ENCODE measurements at places on chromosomes 3 and 15.
A peak's percentile ranks its signal among the peaks of the same experiment; 100 is the strongest.

GRCh38 chr15:98753726-98754656, 105.7 kb downstream of the IGF1R start:
- DNase-seq = no peak

GRCh38 chr15:97745481-97746071, 214.9 kb upstream of the ARRDC4 start:
- DNase-seq = no peak

DNA sequence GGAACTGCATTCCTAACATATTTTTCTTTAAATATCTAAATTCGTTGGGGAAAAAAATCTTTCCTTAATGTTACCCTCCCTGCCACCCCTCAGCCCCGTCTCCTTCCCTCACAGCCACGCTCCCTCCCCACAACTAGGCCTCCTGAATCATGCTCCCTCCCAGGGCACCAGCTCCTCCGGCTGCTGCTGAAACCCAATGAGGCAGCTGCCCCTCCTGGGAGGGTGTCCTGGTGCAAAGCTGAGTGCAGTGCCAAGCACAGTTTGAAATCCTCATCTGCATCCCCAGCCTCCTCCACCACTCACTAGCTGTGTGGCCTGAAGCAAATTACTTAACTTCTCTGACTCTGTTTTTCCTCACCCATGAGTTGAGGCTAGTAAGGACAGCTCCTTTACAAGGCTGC, 2.7 kb upstream of the NR2E3 start:
- no peak for DNase-seq

GRCh38 chr3:3240986-3241385, 61.5 kb upstream of the CRBN start:
- no peak for DNase-seq

DNA sequence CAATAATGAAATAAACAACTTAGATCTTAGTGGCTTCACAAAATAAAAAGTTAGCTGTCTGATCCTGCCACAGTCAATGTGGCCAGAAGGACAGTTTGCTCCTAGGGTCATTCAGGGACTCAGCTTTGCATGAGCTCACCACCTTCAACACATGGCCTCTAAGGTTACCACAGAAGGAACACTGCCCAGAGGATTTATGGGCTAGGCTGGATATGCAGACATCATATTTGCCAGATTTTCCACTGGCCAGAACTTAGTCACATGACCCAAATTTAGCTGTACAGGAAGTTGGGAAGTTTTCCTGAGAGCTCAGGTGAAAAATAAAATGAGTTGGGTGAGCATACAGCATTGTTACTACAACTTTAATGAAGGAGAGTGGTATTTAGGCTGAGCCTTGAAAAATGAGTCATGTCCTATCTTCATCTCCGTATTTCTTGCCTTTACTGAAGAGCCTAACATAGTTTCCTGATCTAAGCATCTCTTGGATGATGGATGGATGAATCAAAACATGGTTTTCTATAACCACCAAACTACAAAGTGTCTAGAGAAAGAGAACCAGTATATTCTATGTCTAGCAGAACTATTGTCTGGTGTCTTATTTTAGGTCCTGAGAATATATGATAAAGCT, 54.9 kb upstream of the TMEM108 start:
- DNase-seq = no peak

GRCh38 chr15:92681141-92681631, 25.6 kb upstream of the FAM174B start:
- no peak for DNase-seq

DNA sequence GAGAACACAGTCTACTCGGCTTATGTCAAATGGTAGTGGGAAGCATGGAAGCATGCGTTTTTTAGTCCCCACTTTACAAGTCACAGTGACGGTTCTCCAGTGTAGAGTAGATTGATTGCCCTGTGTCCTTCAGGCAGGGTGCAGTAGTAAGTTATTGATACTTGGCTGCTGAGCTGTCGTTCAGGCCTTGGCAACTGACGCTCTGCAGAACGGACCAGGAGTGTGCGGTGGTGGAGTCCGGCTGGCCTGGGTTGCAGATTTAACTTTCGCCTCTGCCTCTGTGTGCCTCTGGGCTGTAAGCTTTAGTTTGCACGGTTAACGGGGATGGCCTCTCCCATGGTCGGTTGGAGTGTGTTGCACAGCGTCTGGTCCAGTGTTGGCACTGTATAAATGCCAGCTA, 58.6 kb downstream of the IGF1R start:
- no peak for DNase-seq

DNA sequence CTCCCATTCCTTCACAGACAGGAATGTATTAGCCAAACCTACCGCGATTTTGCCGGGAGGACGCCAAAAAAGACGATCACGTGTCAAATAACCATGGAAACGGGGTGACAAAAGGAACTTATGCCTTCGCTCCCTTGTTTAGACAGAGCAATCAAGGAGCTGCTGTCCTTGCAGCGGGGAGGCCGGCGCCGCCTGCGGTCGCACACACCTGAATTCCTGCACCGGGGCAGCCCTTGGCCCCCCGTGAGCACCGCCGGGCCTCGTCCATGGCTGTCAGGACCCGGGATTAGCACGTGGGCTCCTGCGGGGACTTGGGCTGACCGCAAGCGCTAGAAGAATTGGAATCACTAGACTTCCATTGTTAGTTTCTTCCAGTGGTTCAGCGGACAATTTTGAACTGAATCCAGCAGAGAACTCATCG, 193.1 kb downstream of the SHQ1 start:
- peak; percentile 17 for DNase-seq

DNA sequence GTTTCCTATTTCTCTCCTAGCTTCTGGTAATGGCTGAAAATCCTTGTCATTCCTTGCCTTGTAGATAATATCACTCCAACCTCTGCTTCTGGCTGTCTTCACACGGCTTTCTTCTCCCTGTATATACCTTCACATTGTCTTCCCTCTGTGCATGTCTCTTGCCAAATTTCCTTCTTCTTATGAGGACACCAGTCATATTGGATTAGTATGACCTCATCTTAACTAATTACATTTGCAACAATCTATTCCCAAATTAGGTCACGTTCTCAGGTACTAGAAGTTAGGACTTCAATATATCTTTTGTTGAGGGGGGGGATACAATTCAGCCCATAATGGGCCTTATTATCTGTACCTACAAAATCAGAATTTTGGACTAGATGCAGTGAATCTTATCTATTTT, 417.4 kb downstream of the PLCL2 start:
- DNase-seq = no peak

DNA sequence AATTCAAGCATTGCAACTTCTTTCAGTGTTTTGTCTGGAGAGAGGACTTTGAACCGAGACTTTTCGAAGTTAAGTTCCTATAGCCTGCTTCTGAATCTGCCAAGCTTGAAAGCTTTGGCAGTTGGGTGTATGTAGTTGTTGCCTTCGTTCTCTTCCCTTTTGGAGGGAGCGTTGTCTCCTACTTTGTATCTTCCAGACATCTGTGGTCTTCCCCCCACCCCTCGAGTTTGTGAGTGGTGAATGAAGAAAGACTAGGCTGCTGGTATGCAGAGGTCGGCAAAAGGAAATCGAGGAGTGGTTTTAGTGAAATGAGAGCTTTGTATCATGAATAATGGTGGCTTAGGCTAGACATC, 1.3 kb downstream of the CTNNB1 start:
- no peak for DNase-seq

DNA sequence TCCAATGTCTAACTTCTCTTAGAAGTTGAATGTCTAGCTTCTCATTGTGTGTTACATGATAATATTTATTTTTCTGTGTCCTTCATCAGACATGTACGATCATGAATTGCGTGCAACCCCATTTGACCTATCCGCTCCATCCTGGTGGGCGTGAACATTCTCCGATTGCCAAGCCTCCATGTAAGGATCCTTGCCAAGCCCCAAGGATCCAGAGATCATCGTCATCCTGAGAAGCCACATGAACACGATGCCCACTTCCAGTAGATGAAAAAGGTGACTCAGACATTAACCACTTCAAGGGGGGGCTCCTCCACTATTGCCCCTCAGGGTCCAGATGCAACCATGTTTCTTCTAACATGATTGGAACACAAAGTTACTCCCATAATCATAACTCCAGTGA, 25.5 kb upstream of the KNG1 start:
- no peak for DNase-seq

DNA sequence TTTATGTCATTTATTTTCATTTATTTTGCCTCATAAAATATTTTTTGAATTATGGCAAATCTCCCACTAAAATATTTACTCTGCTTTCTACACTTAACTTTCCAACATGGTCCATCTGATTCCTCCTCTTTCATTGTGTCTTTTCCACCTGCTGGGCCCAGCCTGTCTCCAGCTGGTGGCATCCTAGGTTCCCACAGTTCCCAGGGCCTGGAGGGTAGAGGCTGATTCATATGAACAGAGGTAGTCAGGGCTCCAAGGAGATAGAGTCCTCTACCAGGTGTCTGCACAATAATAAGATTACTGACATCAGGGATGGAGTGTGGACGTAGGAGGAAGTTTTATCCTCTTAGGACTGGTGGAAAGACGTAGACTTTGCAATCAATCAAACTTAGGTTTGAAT, 14.3 kb downstream of the ZBTB38 start:
- no peak for DNase-seq

GRCh38 chr3:42510325-42510724, 7.9 kb downstream of the VIPR1 start:
- DNase-seq = no peak

DNA sequence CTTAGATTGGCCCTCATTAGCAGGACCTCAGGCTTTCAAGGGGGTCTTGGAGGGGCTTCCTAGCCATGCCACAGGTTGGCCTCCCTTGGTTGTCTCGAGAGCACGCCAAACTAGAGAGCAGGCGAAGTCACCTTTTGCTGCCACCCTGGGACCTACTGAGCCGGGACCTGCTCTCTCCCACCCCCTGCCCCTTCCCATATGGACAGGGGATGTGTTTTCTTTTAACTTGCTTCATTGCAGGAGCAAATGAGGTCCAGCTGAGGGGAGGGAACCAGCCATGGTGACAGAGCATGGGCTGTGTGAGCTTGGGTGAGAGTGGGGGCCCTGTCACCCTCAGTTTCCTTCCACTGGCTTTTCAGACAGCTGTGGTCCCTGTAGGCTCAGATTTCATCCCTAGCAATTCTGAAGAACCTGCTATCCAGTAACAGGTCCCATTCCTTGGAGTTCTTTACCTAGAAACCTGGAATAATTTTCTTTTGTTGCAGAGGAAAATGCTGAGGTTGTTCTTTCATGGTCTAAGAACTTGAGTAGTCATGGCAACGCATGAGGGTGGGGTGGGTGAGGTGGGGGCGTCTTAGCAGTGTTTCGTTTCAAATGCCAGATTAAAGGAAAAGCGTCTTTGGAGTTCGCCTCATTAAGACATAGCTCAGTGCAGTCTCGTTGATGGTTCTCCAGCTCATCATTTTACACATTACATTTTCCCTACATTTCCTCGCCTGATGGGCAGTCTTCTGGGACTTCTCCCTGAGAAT, 20.1 kb upstream of the MAGEF1 start:
- DNase-seq = no peak

Data from C1 segment of cervical spinal cord (tissue), 14 donors.